ENCODE measurements at places on chromosomes 6 and 20.

DNA sequence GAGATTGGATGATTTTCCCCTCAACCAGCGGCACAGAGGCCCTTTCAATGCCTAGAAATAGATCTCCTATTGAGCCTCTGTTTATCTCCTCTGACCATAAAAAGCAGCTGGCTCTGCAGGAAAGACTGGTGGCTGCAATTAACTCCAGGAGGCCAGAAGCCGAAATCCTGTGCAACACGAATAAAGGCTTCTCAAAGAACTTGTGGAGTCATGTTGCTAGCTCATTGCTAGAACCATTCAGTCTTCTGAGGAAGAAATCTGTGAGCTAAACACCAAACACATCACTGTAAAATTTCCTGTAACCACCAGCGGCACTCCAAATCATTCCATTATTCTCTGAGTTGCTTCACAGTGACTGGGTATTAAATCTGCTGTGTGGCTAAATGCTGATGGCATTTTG is 49.1 kb upstream of the TPD52L1 start:
- DNase-seq = no peak

DNA sequence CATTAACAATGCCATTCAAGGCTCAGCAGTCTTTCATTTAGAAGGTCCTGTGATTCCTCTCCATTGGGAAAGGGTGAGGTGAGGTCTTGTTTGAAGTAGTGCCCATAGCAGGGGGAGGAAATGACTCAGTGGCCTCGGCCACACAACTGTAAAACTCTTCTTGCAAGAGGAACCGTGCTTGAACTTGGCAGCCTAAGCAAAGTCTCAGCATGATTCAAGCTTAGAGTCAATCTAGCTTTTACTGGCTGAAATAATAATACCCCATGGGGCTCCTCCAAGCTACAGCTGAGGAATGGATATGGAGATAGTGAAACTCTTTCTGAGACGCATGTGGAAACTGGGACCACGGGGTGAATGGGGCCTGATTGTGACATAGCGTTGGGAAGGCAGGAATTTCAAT is 428.2 kb downstream of the BMP2 start:
- no peak for DNase-seq

GRCh38 chr6:41584668-41585205 is 38.6 kb downstream of the FOXP4 start:
- DNase-seq = no peak

DNA sequence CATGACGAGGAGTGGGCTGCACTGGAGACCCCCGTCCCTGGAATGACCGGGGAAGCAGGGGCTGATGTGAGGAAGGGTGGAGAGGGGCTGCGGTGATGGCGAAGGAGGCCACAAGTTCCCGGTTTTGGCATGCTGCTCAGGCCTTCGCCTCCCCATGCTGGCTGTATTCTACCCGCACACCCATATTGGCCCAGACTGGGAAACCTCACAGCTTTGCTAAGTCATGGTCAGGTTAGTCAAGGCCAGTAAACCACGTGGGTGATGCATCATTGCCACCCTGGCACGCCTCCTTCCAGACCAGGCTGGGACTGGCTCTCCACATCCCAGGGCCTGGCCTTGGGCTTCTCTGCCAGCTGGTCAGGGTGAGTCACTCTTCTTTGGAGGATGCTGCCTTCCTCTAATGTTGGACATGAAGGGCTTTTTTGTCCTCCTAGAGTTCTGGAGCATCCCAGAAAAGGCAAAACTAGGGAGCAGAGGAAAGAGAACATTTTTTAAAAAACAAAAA is 53.8 kb downstream of the PCNA start:
- DNase-seq = no peak

DNA sequence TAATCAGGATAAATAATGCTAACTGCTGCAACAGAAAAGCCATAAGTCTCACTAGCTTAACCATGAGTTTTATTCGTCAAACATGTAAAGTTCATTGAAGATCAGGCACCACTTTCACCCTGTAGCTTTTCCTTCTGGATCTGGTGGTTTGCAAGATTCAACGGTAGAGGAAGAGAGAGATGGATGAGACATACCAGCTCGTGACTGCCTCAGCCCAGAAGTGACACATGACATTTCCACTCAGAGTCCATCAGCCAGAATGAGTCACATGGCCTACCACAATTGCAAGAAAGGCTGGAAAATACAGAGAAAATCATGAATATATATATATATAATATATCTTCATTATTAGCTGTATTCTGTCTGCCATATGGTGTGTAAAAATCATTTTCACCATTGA is 29.0 kb downstream of the SPTLC3 start:
- DNase-seq = no peak

GRCh38 chr6:31758281-31758680 is 4.2 kb upstream of the SAPCD1 start:
- DNase-seq = no peak

DNA sequence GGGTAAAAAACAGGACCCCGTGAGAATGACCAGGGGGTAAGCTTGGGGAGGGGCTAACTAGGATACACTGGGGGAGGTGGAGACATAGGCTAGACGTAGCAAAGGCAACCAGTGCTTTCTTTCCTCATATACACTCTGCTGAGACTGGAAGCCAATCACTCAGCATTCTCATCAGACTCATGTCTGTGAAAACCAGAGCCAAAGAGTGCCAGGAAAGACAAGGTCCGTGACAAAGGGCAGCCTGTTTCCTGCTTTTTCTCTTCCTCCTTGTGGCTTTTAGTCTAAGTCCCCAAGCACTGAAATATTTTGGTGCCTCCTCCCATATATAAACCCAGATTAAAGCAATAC is 97.9 kb upstream of the NEDD9 start:
- no peak for DNase-seq

DNA sequence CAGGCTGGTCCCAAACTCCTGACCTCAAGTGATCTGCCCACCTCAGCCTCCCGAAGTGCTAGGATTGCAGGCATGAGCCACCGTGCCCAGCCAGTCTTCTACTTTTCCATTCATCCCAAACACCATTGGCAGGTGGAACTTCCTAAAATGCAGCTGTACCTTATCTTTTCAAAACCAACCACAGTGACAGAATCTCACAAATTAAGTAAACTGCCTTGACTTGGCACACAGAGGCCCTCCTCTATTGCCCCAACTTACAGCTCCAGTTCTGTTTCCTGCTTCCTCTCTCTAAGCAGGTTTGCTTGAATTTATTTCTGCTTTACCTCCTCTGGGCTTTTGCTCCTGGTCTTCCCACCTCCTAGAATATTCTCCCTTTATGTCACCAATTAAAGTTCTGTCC is 7.6 kb downstream of the MYB start:
- DNase-seq = no peak

GRCh38 chr6:166957087-166957804 is 896 bp upstream of the RNASET2 start:
- no peak for DNase-seq

- DNase-seq = no peak
Observed at GRCh38 chr20:21395666-21396598, 1.4 kb downstream of the NKX2-4 start.

GRCh38 chr20:14498772-14499171 is 161.4 kb upstream of the FLRT3 start:
- DNase-seq = no peak

DNA sequence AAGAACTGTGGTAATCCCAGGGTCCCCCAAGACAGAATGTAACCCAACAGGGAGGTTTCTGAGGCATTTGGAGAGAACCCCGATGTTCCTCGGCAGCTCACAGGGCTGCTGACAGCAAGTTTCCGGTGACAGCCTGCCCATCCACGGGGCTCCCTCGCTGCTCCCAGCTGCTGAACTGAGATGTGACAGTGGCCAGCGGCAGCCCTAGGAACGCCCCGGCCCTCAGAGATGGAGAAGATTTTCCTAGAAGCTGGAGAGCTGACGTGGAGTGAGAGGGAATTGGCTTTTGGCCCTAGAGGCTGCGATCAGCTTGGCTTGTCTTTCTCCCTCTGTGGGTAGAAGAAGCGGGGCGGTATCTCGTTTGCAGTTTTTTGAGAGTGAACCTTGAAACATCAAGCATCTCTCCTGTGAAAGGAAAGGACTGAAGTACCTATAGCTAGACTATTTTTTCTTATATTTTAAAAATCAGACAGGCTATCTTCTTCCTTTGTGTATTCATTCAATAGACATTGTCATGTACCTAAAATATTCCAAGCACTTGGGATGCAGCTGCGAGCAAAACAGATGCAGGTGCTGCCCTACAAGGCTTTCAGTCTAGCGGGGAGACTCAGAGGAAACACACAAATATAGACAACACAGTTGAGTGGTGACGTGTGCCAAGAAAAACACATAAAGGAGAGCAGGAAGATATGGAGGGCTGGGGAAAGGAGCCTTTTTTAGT is 28.4 kb upstream of the NFATC2 start:
- no peak for DNase-seq

DNA sequence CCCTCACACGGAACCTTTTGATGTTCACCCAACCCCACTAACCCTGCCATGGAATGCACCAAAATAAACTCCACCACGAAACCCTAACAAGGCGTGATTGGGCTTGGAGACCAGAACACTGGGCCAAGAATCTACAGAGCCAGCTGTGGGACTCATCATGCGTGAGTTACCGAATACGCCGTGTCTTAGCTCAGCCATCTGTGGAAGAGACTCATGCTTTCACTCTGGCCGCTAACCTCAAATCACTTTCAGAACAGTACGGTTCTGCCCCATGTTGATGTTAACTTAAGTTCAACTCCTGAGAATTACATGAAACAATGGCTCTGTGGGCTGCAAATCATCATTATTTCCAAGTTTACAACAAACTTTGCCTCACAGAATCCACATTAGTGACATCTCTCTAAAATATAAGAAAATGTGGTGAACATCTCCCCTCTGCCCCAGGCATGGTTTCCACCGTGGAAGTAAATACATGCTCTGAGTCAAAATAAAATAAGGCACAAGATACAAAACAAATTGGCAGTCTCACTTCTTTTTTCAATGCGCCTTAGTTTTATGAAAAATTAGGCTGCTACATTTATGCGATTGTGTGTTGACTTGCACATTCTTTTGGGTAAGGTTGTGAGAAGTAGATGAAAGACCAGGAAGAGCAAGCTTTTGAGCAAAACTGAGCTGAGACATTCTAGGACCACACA is 308.9 kb upstream of the EXOC2 start:
- DNase-seq = no peak

GRCh38 chr6:2853769-2854395 is 12.2 kb upstream of the SERPINB1 start:
- no peak for DNase-seq

DNA sequence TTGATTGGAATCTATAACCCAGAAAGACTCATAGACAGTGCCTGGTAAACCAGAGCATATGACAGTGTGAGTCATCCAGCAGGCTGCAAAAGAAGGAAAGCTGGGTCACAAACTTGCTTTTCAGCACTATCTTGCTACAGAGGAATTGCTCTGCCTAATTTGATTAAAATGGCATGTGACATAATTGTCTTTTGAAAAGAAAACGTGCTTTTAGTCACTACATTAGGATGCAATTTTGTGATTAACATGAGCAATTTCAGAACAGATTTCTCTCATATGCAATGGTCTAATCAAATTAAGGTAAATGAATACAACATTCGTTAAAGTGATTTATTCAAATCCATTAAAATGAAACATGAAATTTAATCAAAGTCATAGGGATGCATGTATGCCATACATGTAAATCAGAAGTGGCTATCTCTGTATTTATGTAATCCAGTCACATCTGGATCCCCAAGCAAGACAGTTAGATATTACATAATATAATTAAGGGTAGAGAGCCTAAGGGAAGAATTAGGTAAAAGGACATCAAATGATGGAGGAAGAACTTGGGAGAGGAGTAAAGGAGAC is 400.0 kb upstream of the HTR1E start:
- DNase-seq = no peak

DNA sequence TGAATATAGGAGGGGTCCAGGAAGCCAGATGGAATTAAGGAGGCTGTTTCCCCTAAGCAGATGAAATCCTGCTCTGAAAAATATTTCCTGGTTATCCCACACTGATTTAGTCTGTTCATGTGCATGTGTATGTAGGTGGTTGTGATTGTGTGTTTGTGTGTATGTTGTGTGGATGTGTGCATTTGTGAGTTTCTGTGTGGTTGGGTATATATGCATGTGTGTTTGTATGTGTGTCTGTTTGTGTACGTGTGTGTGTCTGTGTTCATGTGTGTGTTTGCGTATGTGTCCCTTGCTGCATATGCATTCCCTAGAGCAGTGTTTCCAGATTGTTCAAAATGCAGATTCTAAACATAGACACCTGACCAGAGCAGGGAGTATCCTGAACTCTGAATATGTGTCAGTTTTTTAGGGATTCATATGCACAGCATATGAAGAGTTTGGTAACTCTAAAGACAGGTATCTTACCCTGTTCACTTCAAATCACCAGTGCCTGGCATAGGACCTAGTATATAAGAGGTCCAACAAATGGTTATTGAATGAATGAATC is 239.8 kb downstream of the MAFB start:
- DNase-seq = no peak

DNA sequence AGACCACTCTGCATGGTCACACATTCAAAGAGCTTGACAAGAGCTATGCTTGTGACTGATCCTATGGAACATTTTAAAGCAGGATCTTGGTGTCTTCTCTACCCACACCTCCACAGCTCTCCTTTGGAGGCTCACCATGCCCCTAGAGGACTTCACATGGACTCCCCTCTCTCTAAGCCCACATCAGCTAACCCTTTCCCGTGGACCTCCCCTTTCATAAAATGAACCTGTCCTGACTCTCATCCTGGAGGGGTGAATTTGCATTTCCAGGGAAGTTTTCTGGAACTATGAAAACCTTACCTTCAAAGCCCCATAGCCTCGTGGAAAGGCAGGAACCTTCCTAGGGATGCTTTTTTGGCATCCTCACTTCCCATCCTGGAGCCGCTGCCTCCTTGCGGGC is 184.4 kb upstream of the SUPT3H start:
- DNase-seq = no peak

DNA sequence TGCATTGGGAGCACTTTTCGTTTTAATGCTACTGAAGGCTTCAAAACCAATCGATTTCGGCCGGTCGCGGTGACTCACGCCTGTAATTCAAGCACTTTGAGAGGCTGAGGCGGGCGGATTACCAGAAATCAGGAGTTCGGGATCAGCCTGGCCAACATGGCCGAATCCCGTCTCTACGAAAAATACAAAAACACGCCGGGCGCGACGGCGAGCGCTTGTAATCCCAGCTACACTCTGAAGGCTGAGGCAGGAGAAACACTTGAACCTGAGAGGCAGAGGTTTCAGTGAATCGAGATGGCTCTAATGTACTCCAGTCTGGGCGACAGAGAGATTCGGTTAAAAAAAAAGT is 58.4 kb downstream of the TRIM38 start:
- no peak for DNase-seq

- DNase-seq = no peak
Observed at GRCh38 chr20:10676518-10676917, 2.7 kb upstream of the JAG1 start.

DNA sequence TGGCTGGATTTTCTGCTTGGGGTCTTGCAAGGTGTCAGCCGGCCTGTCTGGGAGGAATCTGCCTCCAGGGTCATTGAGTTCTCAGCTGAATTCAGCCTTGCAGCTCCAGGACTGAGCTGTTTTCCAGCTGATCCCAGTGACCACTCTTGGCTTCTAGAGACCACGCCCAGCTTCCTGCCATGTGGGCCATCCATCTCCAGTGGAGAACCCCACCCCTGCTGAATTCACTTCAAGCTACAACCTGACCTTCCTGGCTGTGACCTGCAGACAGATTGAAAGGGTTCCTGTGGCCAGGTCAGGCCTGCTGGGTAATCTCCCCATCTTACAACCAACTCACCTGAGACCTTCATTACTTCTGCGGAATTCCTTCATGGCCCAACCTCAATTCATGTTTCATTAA is 26.5 kb upstream of the SYNDIG1 start:
- no peak for DNase-seq
